ENCODE measurements at places on chromosomes 6 and 20.

- DNase-seq: no peak
These were observed 38.7 kb downstream of the KAT14 start for GRCh38 chr20:18176318-18176785.

GRCh38 chr6:3561725-3562124 lies 104.9 kb upstream of the SLC22A23 start:
- DNase-seq: no peak

GRCh38 chr20:14820771-14821170 lies 483.4 kb upstream of the FLRT3 start:
- DNase-seq: no peak

- DNase-seq: no peak
These were observed 441.0 kb upstream of the HS3ST5 start for GRCh38 chr6:114783783-114784182.

DNA sequence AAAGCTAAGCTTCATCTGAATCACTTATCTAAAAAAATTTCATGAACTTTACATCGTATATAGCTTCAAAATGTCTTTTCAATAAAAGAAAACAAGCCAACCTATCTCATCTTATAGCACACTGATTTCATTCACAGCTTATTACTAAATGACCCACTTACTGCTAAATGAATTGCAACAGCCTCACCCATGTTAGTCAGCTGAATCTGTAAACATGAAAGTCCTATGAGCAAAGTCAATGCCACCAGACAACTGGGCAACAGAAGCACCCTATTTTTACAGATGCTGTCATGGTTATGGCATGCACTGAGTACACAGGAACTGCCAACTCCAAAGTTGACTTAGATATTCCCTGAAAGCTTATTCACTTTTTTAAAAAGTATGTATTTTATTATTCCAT lies 41.2 kb upstream of the DST start:
- DNase-seq: no peak

DNA sequence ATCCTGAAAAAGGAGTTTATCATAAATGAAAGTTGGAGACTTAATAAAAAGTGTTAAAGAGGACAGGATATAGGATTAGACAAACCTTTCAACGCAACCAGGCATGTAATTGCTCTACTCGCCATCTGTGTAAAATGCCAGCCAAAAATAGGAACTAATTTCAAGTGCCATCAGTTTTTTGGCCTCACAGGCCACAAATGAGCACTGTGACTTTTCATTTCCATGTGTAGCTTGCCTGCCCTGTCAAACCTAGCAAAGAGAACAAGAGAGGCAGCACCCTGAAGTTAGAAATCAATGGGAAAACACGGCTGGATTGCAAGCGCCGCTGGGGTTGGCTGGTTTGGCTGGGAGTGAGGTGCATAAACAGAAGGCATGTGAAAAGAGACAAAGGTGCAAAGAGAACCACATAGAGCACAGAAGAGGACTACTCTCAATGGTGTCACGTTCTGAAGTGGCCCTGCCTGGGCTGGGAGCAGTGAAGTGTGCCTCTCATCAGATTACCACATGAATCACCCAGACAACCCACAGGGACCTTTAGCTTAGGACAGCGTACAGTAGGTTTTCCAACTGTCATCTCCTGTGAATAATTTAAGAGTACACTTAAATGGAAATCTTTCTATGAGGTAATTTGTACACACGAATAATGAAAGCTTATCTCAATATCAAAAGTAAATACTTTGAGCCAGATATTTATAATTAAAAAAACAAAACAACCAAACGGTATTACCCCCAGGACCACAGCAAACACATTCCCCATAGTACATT lies 78.0 kb upstream of the NHSL1 start:
- no peak for DNase-seq

- no peak for DNase-seq
These were observed 11.9 kb upstream of the RBM38 start for GRCh38 chr20:57379263-57379647.

DNA sequence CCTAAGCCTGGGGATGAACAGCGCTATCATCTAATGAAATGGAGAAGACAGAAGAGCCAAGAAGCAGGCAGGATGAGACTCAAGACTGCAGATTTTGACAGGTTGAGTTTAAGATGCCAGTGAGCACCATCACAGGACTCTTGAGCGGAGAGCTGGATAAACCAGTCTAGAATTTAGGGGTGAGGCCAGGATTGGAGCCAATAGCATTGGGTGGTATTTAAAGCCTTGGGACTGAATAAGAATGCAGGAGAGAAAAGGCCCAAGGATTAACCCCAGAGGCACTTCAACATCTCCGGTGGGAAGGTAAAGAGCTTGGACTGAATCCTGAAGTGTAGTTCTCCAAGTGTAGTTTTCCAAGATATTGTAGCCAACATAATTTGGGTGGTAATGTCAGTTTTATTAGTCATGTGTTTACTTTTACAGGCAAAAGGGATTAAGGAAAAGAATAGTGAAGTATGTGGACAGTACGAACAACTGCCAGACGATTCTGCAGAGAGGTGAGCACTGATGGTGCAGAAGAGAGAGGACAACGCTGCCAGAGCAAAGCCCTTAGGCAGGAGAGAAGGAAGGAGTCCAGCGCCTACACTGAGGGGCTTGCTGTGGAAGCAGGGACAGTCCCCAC lies 85.2 kb downstream of the DTNBP1 start:
- no peak for DNase-seq

GRCh38 chr6:22829070-22829469 lies 259.7 kb downstream of the HDGFL1 start:
- no peak for DNase-seq
